Fibroblast of skin of back (primary cell): ENCODE measurements at places on chromosomes 3 and 15.

GRCh38 chr15:80277147-80277546, 25.1 kb upstream of the CTXND1 start:
- no peak for DNase-seq

DNA sequence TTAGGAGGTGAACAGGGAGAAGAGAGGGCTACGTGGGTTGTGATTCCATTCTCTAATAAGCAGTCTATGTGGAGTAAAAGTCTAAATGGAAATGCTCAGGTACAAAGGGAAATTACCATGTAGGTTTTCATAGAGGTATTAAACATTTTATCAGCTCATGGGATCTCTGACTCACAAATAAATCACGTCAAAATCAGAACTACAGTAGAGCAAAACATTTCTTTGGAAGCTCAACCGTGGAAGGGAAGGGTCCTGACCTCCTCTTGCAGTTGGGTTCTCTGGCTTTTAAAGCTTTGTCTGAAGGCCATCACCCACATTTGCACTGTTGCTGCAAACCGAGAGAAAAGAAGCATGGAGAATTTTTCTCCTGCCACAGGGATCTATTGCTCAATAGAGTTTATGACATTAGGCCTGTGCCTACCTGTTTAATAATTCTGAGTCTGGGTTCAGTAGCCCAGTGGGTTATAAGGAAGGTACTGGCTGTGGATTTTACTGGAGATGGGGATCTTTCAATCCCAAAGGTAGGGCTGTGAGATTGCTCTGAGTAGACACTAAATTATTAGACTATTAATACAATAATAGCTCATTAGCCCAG, 24.2 kb upstream of the PGPEP1L start:
- no peak for DNase-seq

GRCh38 chr15:88695101-88695500, 56.3 kb downstream of the ISG20 start:
- peak; percentile 75 for DNase-seq

DNA sequence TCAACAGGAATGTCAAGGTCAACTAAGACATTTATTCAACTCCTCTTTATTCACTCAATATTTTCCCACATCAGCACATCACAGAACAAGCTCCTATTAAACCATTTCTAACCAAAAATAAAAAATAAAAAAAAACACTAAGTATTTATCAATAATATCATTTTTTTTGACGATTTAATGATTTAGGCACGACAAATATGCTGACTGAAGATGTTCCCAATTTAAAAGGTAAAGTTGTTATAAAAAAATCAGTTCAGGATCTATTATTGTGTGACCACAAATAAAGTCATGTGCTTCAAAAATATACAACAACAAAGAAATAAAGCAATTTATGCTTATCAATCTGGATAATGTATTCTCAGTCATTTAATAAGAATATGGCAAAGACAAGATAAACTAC, 16.2 kb downstream of the DPH6 start:
- DNase-seq, result no peak

- peak; percentile 95 for DNase-seq
Observed at GRCh38 chr3:103499132-103499900, 1064.5 kb downstream of the ZPLD1 start.

GRCh38 chr15:75759416-75760130, 46.9 kb upstream of the CSPG4 start:
- DNase-seq, result no peak

GRCh38 chr15:65580287-65580686, 30.6 kb downstream of the INTS14 start:
- DNase-seq, result peak; percentile 80

GRCh38 chr3:4474683-4475490, 7.8 kb upstream of the SUMF1 start:
- peak; percentile 65 for DNase-seq

GRCh38 chr3:110773413-110773954, 298.1 kb upstream of the NECTIN3 start:
- DNase-seq, result peak; percentile 89

DNA sequence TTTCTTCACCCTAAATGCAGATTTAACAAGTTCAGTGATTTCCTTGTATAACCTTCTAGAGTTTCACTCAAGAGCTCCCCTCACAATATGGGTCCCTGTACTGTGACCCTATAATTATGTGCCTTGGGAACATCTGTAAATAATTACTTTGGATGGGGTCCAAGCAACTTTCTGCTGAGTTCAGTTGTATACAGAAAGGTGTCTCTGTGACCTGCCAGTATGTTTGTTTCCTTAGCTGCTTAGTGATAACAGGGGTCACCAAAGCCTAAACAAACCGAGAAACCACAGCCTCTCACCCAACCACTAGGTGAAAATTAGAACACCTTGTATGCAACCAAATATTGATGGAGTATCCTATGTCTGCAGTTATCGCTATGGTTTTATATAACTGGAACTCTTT, 29.8 kb upstream of the SLC25A36 start:
- no peak for DNase-seq

DNA sequence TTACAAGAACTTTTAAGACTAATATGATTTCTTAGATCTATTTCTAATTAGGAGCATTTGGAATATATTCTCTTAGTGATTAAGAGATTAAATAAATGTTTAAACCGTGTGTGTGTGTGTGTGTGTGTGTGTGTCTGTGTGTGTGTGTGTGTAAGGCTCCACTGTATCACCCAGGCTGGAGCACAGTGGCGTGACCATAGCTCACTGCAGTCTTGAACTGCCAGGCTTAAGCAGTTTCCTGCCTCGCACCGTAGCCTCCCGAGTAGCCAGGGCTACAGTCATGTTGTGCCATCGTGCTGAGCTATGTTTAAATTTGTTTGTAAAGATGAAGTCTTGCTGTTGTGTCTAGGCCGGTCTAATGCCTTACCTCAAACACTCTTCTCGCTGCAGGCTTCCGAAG, 109.4 kb downstream of the KLHL25 start:
- DNase-seq, result no peak

- no peak for DNase-seq
Observed at GRCh38 chr15:77186594-77187011, 115.7 kb upstream of the TSPAN3 start.

DNA sequence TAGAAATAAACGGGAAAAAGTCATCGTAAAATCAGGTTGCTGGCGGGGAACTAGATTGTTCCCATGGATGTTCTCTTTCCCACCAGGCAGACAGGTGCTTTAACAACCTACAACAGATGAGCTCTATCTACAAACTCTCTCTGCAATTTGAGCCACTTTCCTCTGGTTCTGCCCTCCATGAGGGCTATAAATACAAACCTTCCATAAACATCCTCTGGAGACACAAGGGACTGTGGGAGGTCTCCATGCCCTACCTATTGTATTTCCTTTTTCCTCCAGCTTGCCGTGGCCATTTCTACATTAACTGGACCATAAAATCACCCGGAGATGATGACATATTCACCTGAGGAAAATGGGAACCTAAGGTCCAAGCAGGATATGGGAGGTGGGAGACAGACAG, 151.1 kb downstream of the GABRB3 start:
- no peak for DNase-seq

DNA sequence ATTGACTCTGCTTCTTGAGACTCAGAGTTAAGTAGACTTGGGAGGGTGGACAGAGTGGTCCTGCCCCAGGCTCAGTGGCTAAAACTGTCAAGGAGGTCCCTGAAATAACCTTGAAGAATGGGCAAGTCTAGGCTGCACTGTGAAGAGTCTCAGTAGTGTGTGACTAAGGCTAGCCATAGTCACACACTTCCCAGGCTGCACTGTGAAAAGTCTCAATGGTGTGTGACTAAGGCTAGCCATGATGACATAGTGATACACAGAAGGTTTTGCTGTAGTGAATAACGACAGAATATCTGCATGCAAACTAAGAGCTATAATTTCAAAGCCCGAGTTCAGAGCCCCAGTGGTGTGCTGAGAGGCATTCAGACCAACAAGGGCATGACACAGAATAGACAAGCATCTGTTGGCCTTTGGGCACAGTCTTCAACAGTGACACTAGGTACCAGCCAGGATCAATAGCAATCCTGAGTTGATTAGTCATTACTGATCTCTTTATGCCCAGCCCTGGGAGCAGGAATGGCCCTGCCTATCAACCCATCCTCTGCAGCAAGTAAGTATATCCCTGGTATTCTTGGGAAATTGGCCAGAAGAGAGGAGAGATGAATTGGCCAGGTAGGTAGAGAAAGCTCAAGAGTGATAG, 72.4 kb upstream of the BBX start:
- peak; percentile 18 for DNase-seq

- DNase-seq, result no peak
Observed at GRCh38 chr3:129123314-129124060, 1.9 kb upstream of the RAB43 start.

DNA sequence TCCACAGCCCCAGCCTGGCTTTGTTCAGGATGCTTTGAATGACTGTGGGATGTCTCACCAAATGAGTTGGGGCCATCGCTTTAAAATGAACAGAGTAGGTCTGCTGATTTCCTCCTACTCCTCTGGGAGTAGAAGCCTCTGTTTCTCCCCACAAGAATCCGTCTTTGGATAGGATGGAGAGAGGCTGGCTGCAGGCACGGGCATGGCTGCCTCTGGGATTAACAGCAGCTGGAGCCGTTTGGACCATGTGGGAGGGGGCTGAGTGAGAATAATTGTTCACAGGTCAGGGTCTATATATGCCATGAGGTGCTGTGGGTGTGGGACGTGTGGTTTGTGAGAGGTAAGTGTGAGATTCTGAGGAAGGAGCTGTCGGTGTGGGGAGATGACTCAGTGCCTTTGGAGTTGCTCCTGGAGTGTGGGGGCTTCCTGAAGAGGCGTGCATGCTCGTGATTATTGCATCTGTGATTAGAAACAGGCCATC, 48.0 kb upstream of the APEH start:
- peak; percentile 65 for DNase-seq

DNA sequence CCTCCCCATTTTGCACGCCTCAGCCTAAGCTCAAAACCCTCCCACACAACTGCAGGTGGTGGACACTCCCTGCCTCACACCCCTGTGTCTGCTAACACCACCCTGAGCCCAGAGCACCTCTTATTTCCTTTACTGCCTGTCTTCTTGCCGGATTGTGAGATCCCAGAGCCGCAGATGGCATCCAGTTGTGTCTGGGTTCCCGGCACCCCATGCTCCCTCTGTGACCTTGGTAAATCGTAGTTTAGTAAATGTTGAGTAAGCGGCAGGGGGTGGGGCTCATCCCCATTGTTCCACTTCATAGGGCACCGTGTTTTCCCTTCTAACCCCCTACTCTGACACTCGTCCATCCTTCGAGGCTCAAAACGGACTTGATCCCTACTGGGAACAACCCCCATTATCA, 14.9 kb downstream of the SPINT1 start:
- DNase-seq, result no peak

- no peak for DNase-seq
Observed at GRCh38 chr3:90018779-90019178, 911.4 kb downstream of the EPHA3 start.
